ENCODE measurements at places on chromosomes 16 and 17. TPM values are rescaled to one million over a fixed set of nuclear protein-coding genes. Genes with fewer than 3 reads are reported as not detected.

CCL13 gene
- total RNA-seq = not detected

DNA sequence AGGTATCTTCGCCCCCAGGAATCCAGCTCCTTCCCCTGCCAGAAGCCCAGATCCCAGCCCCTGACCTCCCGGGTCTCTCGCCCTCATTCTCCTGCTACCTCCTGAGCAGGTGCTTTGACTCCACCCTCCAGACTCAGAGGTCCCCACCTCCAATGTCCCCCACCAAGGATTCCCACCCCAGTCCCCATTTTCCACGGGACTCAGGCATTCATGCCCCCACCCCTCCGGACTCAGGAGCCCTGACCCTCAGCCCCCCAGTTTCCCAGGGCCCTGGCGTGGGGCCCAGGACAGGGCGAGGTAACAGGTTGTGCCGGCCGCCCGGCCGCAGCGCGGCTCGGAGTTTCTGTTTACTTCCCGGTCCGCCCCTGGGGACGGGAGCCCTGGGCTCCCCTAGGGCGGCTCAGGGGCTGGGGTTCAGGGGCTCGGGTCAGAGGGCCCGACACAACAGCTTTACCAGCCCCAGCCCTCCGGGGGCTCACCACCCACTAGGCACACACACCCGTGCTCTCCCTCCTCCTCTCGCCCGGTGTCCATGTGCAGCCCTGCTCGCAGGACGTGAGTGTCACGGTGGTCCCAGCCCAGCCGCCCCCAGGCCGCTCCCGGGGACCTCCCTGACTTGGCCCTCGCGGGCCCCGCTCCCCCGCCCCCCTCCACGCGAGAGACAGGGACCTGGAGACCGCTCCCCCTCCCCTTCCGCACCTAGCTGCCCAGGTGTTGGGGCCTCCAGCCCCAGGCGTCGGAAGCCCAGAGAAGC lies 595 bp downstream of the BICDL2 start:
- H3K4me1 ChIP-seq = peaks cover 17% of the 10 kb centered on the region
- H3K36me3 ChIP-seq = no peaks in the 10 kb centered on the region
- peaks cover 66% of the 10 kb centered on the region for H3K27me3 ChIP-seq

TBC1D3B gene
- total RNA-seq = 8.9 TPM

DNA sequence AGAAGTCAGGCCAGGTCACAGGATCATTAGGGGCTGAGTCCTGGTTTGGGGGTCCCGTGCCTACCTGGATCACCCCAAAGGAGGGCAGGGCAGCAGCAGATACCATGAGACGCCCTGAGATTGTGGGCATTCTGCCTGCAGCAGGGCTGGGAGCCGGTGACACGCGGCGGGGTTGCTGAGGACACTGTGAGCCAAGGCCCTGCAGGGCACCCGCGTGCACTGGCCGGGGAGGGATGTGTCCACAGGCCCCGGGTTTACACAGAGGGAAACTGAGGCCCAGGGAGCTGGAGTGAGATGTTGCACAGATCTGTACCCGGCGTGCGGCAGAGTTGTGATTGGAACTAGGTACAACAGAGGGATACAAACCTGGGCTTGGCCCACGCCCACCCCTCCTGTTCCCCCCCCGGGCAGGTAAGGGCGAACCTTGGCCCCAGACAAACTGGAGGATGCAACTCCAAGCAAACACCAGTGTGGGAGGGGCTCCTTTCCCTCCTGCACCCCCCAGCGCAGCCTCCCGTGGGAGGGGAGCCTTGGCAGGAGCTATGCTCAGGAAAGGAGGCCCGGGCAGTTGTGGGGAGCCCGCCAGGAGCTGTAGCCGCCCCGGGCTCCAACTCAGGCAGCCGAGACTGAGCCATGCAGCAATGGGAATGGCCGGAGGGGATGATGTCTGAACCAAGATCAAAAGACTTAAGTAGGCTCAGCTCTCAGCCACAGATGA lies 91.3 kb downstream of the ENGASE start:
- H3K27me3 ChIP-seq = no peaks in the 10 kb centered on the region
- no peaks in the 10 kb centered on the region for H3K36me3 ChIP-seq
- H3K4me3 ChIP-seq = no peak overlapping the region
- H3K4me1 ChIP-seq = peaks cover 4% of the 10 kb centered on the region

DNA sequence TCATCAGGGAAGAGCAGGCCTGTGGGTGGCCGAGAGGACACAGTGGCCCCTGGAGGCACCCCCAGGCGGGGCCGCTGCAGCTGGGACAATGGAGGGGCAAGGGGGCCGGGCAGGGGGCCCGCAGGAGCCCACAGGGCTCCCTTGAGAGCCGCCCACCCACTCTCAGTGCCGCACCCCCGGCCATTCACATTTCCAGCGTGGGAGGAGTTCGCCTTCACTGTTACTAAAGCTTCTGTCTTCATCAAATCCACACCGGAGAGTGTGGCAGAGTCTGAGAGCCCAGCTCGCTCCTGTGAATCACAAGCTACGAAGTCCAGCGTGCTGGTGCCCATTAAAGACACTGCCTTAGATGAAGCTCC lies 20.9 kb upstream of the PVALEF start:
- no peak overlapping the region for H3K4me3 ChIP-seq
- H3K27ac ChIP-seq = no peak overlapping the region
- no peak for DNase-seq

DNA sequence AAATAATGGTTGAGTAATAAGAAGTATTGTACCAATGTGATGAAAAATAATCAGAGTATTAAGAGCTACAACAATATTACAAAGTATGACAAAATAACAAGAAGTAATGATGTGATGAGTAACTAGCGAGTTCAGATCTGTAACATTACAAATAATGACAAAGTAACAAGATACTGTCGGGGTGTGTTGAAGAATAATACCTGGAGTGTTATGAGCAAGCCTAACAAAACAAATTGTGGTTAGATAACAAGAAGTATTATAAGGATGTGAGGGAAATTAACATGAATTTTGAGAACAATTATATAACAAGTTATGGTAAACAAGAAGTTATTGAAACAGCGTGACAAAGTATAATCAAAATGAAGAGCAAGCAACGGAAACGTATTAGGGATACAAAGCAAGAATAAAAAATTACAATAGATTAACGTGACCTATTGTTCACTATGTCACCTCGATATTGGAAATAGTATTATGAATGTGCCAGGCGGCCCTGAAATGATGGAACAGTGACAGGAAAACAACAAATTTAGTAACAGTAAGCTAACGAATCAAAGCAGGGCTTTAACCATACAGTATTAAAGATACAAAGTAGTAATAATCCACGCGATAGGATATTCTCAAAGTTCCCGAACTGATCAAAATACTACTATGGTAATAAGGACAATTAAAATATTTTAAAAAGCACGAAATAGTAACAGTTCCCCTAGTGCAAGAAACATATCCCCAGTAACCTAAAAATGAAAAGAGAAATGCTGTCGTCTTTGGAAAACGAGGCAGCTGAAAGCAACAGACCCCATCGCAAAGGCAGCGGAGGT lies 1.6 kb downstream of the TBX4 start:
- H3K27ac ChIP-seq = peak overlapping the region; percentile 66
- DNase-seq = no peak
- peaks cover 3% of the 10 kb centered on the region for H3K36me3 ChIP-seq
- H3K27me3 ChIP-seq = peaks cover 75% of the 10 kb centered on the region

GRCh38 chr17:3282901-3283300 lies 15.3 kb downstream of the OR3A1 start:
- peaks cover 2% of the 10 kb centered on the region for H3K27me3 ChIP-seq
- no peak overlapping the region for H3K27ac ChIP-seq
- no peak overlapping the region for H3K4me3 ChIP-seq
- DNase-seq = peak; percentile 13
- H3K4me1 ChIP-seq = no peaks in the 10 kb centered on the region

NLRC3 gene
- 19.1 TPM for total RNA-seq

Data from activated CD4-positive, alpha-beta T cell treated with anti-CD3 and anti-CD28 coated beads, Interleukin-2, amount 10 ng/mL, durations not matched to agents 24 days and 14 days (primary cell).